SK-N-SH (cell line): ENCODE measurements at places on chromosomes 12 and 14.

DNA sequence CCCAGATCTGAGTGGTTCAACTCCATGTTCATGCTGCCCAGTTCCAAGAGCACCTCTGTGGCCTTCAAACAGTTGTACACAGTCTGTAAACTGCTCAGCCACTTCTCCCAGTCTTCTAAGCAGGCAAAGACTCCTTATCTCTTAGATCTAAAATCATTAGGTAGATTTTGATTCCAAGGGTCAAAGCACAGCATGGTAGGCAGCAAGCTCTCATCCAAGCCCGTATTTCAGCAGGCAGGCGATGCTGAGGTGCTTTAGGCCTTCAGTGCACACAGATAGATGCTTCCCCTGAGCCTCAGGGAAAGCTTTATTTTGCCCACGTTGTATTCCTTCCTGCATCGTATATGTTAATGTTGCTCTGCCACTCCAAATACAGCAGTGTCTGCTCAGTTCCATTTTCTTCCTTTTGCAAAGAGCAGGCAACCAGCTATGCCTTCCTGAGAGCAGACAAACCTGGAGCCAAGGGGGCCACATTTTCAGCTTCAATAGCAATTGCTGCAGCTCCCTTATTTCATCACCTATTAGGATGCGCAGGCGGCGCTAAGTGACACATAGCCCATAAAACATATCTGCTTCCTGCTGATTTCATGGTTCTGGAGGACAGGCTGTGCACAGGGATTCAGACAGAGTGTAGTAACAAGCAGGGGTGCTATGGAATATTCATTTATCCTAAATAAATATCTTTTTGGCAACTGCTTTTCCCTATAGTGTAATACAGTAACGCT lies 67.5 kb downstream of the ETV6 start:
- DNase-seq = peak; percentile 26

- no peak for DNase-seq
Measured at GRCh38 chr14:105527381-105527825, 1.0 kb downstream of the TMEM121 start.

DNA sequence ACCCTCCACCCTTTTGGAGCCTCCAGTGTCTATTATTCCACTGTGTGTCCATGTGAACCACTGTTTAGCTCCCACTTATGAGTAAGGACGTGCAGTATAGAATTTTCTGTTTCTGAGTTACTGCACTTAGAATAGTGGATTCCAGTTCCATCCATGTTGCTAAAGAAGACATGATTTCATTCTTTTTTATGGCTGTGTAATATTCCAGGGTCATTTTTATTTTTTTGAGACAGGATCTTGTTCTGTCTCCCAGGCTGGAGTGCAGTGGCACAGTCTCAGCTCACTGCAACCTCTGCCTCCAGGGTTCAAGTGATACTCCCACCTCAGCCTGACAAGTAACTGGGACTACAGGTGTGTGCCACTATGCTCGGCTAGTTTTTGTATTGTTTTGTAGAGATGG lies 31.6 kb downstream of the EML1 start:
- no peak for DNase-seq

DNA sequence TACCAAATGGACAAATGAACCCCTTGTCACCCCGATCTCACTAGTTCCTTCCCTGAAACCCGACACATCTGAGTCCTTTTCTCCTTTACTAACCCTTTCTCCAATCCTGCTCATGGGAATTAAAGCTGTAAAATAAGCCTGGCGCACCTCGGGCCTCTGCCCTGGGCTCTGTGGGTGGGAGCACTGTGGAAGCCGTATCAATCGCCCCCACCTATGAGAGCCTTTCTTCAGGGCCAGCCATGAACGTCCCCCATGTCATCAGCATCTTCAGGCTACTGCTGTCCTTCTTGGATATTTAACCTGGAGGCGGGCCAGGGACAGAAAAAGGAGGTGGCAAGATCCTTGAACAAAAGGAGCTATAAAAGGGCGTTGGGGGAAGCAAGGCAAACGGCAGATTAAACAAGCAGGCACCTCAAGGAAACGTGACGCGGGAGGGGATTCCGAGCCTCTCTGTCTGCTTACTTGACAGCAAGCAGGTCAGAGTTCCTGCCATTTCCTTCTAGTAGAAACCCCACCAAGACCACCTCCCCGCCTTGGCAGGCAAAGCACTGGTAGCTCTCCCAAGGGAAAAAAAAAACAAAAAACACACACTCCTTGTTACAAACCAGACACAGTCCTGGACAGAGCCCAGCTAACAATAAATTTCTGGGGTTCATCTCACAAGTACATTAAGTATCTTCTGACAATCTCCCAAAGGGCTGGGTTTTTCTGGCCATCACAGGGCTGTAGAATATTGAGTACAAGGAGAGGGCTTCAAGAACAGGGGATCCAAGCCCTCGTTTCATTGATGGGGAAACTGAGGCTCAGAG lies 62.9 kb downstream of the DPF3 start:
- no peak for DNase-seq

GRCh38 chr14:76194327-76194726 lies 42.6 kb downstream of the GPATCH2L start:
- no peak for DNase-seq

DNA sequence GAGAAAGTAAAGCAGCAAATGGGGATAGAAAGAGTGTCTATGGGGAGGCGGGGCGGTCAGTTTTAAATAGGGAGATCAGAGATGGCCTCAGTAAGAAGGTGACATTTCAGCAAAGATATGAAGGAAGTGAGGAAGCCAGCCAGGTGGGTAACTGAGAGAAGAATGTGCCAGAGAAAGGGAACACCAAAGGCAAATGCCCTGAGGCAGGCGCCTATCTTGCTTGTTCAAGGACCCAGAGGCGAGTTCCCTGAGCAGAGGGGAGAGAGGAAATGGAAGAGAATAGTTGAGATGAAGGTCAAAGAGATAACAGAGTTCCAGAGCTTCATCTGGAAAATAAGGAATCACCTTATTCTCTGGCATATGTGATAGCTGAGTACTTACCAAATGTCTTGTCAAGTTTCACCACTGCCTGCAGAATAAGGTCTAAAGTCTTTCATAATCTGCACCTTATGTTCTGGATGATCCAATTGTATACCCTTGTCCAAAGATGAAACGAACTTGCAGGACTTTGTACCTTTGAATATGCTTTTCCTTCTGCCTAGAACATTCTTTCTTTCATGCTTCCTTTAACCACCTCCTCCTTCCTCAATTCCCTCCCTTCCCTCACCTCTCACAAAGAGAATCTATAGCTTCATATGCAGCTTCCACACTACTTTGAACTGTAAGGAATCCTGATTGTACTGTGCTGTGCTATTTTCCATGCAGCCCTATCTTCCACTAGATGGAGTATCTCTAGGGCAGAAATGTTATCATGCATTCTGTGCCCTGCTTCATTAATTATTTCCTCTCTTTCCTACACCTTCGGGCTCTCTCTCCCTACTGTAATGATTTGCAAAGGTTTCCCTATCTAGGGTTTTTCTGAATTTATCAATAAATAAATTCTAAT lies 38.5 kb downstream of the GNPTAB start:
- peak; percentile 10 for DNase-seq

GRCh38 chr14:68823434-68824206 lies 30.8 kb upstream of the ZFP36L1 start:
- DNase-seq = no peak

GRCh38 chr12:115121053-115121452 lies 437.1 kb upstream of the TBX3 start:
- DNase-seq = no peak

DNA sequence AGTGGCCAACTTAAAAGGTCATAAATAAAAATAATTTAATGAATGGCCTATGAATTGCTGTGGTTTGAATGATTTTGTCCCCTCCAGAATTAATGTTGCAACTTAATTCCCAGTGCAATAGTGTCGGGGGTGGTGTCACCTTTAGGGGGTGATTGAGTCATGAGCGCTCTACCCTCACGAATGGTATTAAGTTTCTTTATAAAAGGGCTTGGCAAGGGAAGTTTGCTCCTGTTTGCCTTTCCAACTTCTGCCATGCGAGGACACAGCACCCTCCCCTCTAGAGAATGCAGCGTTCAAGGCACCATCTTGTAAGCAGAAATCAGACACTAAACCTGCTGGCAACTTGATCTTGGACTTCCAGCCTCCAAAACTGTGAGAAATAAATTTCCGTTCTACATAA lies 253.3 kb downstream of the ATXN7L3B start:
- no peak for DNase-seq
